ENCODE measurements at places on chromosomes 5 and 9.

- peak; percentile 33 for DNase-seq
- H3K27me3 ChIP-seq: no peaks in the 10 kb centered on the region
- no peaks in the 10 kb centered on the region for H3K4me1 ChIP-seq
- H3K36me3 ChIP-seq: no peaks in the 10 kb centered on the region
- no peak overlapping the region for H3K27ac ChIP-seq
- no peak overlapping the region for H3K4me3 ChIP-seq
Observed at GRCh38 chr9:134099123-134099761, 31.4 kb upstream of the BRD3 start.

GRCh38 chr9:89961616-89962341 lies 357.0 kb downstream of the GADD45G start:
- no peak overlapping the region for H3K27ac ChIP-seq
- peaks cover 19% of the 10 kb centered on the region for H3K4me1 ChIP-seq
- H3K36me3 ChIP-seq: no peaks in the 10 kb centered on the region

DNA sequence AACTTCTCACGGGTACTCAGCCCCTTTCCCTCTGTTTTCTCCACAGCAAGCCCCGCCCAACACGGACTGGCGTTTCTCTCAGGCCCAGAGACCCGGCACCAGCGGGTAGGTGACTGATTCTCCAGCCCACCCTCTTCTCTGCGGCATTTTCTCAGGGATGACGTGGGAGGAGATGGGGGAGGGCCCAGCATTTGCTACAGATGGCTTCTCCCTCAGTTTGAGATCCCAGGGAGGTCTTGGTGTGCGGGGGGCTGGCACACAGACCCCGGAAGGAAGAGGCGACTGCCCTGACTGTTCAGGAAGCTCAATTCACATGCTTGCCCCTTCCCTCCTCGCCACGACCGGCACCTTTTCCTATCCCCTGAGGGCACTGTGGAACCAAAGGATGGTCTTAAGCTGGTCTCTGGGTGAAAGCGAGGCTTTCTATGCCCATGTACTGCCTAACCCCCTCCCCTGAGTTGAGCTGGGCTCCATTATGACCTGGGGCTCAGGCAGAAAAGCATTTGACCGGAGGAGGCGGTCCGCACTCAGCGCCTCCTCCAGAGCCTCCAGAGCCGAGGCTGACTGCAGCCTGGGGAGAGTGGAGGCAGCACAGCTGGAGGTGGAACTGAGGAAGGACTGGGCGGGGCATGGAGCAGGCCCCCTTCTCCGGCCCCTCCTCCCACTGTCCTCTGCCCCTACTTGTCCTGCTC lies 6.0 kb downstream of the PCDHGC5 start:
- H3K4me3 ChIP-seq: no peak overlapping the region
- H3K4me1 ChIP-seq: no peaks in the 10 kb centered on the region
- DNase-seq: no peak
- no peaks in the 10 kb centered on the region for H3K36me3 ChIP-seq

DNA sequence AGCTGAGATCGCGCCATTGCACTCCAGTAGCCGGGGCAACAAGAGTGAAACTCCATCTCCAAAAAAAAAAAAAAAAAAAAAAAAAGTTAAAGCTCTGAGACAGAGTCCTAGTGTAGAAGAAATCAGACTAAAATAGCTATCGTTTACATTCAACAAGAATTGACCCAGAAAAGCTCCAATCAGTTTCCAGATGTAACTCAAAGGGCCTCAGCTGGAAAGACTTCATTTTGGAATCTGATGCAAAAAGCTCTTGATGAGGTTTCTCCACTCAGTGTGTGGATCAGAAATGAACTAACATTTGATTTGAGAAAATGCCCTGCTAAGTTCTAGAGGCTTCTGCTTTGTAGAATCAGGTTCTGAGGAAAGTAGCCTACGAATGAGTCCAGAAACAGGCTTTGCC lies 7.2 kb upstream of the C1QTNF2 start:
- H3K36me3 ChIP-seq: no peaks in the 10 kb centered on the region
- no peak for DNase-seq

- no peaks in the 10 kb centered on the region for H3K4me1 ChIP-seq
- no peaks in the 10 kb centered on the region for H3K36me3 ChIP-seq
- no peak overlapping the region for H3K27ac ChIP-seq
Observed at GRCh38 chr5:13735691-13736090, 208.8 kb downstream of the DNAH5 start.

DNA sequence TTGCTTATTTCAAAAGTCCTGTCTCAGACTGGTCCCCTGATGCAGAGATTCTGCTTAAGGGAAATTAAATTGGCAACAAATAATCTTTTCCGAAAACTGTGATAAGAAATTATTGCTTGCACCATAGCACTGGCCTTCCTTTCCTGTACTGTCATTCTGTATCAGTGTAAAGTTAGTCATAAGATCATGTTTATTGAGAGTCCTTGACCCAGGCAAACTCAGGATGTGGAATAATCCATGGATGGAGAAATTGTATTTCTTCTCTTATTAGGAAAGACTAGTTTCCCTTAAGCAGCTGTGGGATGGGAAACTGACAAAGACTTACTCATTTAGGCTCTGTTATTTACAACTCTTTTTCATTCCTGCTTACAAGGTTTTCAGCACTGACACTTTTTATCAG lies 83.0 kb upstream of the RANBP6 start:
- no peaks in the 10 kb centered on the region for H3K36me3 ChIP-seq
- DNase-seq: no peak
- no peak overlapping the region for H3K4me3 ChIP-seq
- H3K27me3 ChIP-seq: no peaks in the 10 kb centered on the region
- H3K27ac ChIP-seq: no peak overlapping the region

GRCh38 chr5:159441441-159441840 lies 111.2 kb upstream of the IL12B start:
- DNase-seq: no peak
- no peaks in the 10 kb centered on the region for H3K4me1 ChIP-seq
- H3K4me3 ChIP-seq: no peak overlapping the region
- no peaks in the 10 kb centered on the region for H3K27me3 ChIP-seq

DNA sequence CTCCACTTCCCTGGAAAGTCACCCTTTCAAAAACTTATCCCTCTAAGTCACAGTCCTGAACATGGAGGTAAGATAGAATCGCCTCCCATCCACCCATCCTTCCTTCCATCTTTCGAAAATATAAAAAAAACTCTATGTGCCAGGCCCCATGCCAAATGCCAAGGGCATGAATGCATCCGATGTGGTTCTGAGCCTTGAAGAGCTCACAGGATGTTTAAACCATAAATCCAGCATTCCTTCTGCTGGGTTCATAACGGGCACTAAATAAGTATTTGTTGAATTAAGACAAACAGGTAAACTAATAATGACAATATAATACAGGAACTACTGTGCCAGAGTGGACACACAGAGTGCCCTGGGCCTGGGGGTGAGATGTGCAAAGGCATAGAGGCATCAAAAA lies 147.3 kb downstream of the TTLL11 start:
- no peak overlapping the region for H3K4me3 ChIP-seq
- no peak overlapping the region for H3K27ac ChIP-seq
- no peaks in the 10 kb centered on the region for H3K36me3 ChIP-seq
- DNase-seq: no peak
- peaks cover 2% of the 10 kb centered on the region for H3K27me3 ChIP-seq

- H3K4me1 ChIP-seq: no peaks in the 10 kb centered on the region
- H3K27ac ChIP-seq: no peak overlapping the region
- H3K4me3 ChIP-seq: no peak overlapping the region
- no peak for DNase-seq
Observed at GRCh38 chr5:77305956-77306355, 95.5 kb downstream of the PDE8B start.

GRCh38 chr9:88387552-88388202 lies 567 bp upstream of the SPIN1 start:
- peak overlapping the region; percentile 86 for H3K4me3 ChIP-seq
- H3K27ac ChIP-seq: peak overlapping the region; percentile 63
